Iris pigment epithelial cell (primary cell): ENCODE measurements at places on chromosomes 2 and 18.

DNA sequence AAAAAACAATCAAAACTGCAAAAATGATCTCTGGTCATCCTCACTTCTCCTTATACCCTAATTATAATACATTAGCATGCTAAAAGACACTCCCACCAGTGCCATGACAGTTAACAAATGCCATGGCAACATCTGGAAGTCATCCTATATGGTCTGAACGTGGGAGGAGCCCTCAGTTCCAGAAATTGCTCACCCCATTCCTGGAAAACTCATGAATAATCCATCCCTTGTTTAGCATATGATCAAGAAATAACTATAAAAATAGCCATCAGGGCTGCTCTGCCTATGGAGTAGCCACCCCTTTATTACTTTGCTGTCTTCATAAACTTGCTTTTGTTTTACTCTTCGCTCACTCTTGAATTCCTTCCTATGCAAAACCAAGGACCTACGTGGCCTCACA lies 5.7 kb upstream of the C2orf80 start:
- no peak for DNase-seq

- DNase-seq = peak; percentile 78
Measured at GRCh38 chr2:203451689-203452088, 83.4 kb downstream of the RAPH1 start.

- DNase-seq = no peak
Measured at GRCh38 chr2:96146153-96146880, 1.1 kb upstream of the DUSP2 start.

DNA sequence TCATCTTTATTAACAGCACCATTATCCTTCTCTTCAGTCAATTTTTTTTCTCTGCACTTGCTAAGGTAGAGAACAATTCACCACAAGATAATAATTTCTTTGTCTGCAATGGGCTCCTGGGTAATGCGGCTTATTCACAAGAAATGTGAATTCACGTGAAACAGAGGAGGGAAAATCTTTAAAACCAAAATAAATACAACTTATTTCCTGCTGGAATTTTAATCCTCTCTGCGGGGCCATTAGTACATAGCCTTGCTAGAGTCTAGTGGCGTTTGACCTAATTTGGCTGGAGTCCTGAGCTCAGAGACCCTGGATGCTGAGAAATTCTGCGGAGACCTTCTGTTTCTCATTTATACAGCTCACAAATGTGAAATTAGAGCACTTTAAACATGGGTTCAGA lies 319.3 kb upstream of the MMADHC start:
- DNase-seq = no peak

DNA sequence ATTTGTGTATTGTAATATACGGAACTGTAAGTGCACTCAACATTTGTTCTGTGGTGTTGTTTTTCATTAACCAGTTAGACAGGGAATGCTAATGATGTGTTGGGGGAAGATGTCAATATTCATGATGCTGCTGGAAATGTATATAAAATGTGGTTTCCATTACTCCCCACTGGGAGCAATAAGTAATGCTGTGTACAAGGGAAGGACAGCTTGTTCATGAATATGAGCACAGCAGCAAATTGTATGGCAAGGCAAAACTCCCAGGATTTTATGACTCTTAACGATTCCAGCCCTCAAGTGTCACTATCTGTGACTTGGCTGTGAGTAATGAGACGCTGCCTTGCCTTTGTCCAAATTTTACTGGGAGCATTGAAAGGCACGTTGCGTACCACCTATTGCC lies 312.4 kb upstream of the DDX18 start:
- no peak for DNase-seq

DNA sequence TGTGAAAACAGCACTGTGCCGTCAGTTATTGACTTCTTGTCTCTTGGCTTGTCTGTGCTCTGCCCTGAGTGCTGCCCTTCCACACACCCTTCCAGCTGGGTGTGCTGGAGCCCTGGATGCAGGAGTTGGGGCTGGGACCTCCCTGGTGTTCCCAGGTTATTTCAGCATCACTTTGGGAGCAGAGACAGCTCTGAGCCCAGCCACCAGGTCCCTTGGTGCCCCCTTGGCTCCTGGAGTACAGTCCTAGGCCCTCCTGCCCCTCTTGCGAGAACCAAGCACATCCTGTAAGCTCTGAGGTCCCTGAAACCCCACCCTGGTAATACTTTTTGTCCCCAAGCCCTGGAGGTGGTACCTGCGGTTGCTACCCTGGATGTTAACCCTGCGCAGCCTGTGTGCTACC lies 24.3 kb downstream of the BOK start:
- no peak for DNase-seq

DNA sequence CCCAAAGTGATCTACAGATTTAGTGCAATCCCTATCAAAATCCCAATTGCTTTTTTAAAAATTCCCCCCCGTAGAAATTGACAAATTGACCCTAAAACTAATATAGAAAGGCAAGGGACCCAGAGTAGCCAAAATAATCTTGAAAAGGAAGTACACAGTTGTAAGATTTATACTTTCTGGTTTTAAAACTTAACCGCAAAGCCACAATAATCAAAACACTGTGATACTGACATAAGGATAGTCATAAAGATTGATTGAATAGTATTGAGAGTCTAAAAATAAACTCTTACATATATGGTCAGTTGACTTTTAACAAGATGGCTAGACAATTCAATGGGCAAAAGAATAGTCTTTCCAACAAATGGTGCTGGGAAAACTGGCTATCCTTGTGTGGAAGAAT lies 58.7 kb upstream of the GAREM2 start:
- DNase-seq = no peak

DNA sequence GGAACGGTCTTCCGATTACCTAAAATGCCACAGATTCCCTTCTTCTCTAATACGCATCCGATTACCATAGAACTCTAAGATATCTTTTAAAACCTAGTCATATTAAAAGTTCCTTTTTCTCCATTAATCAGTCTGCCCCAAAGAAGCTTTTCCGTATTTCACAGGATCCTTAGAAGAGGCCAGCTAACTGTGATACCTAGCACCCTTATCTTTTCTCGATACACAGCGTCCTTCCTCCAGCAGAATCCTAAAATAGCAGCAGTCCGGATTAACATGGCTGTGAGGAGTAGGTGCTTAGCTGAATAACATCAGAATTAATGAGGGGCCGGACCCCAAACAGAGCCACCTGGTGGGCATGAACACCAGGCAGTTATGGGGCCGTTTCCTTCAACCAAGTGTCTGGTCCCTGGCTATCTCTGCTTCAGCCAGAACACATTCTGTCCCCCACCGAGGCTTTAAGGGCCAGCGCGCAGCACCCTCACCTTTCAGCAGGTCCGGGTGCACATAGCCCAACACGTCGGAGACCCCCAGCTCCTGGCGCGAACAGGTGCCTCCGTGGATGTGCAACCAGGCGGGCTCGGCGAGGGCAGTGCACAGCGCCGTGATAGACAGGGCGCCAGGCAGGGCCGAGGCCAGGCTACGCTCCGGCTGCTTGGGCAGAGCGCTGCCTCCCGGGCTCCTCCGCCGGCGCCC lies 995 bp downstream of the TMEM127 start:
- peak; percentile 53 for DNase-seq

DNA sequence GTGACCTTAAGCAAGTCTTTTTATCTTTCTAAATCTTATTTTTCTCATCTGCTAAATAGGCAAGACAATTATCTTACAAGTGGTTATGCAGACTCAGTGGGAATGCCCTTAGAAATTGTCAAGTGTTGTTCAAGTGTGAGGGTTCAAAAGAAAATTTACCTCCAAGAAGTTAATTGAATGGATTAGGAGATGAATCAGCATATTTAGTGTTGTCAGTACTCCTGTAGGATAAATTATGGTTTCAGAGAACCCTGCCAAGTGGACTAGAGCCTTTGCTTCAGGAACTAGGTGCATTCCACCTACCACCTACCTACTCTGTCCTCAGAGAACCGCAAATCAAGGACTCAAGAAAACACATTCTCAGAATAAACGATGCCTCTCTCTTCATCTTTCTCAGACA lies 69.8 kb upstream of the KCTD1 start:
- no peak for DNase-seq

- no peak for DNase-seq
Measured at GRCh38 chr2:9753665-9754531, 89.4 kb upstream of the TAF1B start.

DNA sequence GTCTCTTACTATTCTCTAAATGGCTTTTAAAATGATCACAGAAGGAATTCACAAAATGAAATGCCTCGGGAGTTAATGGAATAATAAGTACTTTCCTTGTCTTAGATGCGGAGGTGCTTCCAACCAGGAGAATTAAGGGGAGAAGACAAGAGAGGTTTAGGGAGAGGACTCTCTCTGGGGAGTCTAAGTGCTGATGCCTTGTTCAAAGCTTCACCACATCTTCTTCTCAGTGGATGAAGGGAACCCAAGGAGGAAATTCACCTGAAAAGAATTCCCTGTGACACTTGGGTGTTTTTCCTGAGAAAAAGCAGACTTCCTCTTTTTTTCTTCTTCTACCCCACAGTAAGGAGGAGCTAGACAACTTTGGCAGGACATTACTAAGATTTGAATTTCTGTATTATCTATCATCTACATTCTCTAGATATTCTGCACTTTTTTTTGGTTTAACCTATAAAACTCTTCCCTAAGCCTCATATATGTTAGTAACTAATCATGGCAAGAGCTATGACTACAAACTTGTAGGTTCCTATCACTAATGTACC lies 70.1 kb upstream of the GRB14 start:
- DNase-seq = no peak

- no peak for DNase-seq
Measured at GRCh38 chr2:8643996-8644356, 37.9 kb upstream of the ID2 start.

- no peak for DNase-seq
Measured at GRCh38 chr2:34388446-34388845, 789.3 kb upstream of the FAM98A start.

DNA sequence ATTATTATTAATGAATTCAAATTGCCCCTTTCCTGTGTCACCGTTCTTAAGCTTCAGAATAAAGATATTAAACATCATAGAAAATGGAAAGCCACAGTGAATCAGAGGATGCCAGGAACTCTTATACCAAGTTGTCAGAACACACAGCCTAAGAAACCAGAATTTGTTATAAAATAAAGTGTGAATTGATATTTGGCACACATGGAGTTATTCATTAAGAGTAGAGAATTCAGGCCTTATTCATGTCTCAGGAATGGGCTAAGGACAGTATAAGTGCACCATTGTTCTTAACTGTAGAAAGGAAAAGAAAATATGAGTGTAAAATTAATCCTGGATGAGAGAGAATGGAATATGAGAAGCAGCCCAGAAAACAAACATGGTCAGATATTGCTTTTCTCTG lies 86.7 kb upstream of the ATP8B1 start:
- no peak for DNase-seq

- peak; percentile 35 for DNase-seq
Measured at GRCh38 chr2:235216901-235217300, 265.1 kb downstream of the SH3BP4 start.

DNA sequence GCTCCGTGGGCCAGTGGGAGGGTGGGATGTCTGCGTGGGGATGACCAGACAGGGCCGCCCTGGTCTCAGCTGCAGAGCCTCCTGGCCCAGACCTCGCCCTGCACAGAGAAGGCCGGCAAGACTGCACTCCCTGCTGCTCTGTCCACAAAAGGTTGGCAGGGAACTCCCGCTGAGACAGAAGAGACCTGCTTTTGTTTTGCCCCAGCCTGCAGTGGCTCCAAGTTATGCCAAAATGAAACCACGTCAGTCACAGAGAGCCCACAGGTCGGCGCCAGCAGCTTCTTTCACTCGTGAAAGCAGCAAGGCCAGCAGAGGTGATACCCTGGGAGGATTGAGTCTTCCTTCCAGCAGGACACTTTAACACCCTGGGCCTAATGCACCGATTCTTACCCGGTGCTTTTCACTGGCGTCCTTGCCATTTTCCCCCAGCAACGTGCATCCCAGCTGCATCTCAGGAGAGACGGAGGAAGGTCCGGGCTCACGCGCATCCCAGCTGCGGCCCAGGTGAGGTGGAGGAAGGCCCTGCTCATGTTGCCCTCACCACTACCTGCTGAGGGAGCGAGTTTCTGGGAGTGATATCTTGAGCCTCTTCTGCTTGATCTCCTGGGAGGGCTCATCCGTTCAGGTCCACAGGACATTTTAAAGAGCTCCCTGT lies 22.1 kb upstream of the CTDP1 start:
- no peak for DNase-seq

- DNase-seq = peak; percentile 63
Measured at GRCh38 chr18:10094154-10094553, 180.3 kb downstream of the VAPA start.

DNA sequence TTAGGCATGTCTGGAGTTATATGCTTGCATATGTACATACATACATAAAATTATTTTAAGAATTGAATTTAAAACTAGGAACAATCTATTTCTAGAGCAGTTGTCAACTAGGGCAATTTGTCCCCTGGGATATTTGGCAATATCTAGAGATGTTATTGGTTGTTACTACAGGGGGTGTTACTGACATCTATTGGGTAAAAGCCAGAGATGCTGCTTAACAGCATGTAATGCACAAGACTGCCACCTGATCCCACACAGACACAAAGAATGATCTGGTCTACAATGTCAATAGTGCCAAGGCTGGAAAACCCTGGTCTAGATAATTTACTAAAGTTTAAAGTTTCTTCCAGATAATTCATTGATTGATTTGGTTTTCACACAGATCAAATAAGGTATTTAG lies 185.3 kb downstream of the NYAP2 start:
- DNase-seq = no peak

GRCh38 chr2:161651547-161651946 lies 27.3 kb downstream of the SLC4A10 start:
- DNase-seq = no peak

DNA sequence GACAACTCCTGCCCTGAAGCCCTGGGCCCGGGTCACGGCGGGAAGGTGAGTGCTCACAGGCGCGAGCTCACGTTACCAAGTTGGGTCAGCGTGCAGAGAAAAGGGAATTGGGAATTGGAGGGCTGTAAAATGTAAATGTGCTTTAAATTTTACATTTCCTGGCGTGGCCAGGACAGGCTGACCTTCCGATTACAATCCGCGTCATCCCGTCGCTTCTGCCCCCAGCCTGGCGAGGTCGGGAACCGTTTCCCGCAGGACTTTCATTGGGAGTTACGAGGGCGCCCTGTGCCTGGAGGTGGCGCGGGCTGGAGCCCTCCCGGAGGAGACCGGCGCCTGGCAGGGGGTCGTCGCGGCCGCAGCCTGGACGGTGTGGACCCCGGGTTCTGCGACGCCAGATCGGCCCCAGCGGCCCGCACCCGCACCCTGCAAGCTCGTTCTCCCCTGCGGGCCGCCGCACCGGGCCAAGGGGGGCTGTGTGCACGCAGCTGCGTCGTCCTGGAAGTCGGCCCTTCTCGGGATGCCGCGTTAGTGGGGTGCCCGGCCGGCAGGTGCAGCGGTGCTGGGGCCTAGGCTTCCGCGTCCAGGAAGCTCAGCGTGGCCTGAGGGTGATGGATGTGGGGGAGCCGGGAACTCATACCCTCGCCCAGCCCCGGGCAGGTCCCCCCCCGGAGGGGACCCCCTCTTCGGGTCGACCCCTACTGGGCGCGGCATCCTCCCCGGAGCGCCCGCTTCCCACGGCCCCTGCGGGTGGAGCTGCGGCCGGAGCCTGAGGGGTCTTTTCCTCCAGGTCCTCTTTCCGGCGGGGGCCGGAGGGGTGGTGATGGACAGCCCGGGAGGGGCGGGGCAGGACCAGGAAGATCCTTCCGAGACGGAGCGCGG lies 63.9 kb downstream of the LRRFIP1 start:
- DNase-seq = no peak

- DNase-seq = peak; percentile 59
Measured at GRCh38 chr18:62183578-62184195, 3.2 kb downstream of the PIGN start.
